Suppressor macrophage treated with lipopolysaccharide for 1 hour (primary cell): ENCODE measurements at places on chromosomes 16 and 17.

- no peak for DNase-seq
These were observed 19.9 kb upstream of the PHKG2 start for GRCh38 chr16:30728321-30728720.

DNA sequence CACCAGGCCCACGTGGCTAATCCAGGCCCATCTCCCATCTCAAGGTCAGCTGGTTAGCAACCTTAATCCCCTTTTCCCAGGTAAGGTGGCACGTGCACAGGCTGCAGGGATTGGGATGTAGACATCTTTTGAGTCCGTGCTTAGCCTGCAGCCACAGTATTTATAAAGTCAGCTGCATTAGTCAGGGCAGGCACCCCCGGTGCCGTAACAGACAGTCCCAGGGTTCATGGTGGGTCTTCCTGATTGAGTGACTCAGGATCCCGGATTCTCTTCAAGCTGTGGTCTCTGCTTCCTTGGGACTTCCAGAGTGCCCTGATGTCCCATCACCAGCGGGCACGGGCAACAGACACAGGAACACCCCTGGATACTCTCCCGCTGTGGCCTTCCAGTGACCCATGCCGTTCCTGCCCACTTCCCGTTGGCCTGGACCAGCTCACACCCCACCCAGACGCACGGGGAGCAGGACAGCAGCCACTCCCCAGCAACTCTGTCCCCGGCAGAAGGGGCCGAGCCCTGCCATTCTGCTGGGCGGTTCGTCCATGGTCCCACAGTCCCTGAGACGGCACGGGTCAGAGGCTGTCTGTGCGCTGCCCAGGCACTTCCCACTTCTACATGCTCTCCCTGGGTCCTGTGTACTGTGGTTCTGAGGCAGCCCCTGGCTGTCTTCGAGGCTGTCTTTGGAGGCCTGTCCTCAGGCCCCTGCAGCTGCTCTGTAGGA, 248.6 kb upstream of the GSE1 start:
- DNase-seq = no peak

GRCh38 chr16:66603537-66604375, 748 bp upstream of the CMTM3 start:
- no peak for DNase-seq

- DNase-seq = no peak
These were observed 21.5 kb upstream of the BRCA1 start for GRCh38 chr17:43146649-43147048.

DNA sequence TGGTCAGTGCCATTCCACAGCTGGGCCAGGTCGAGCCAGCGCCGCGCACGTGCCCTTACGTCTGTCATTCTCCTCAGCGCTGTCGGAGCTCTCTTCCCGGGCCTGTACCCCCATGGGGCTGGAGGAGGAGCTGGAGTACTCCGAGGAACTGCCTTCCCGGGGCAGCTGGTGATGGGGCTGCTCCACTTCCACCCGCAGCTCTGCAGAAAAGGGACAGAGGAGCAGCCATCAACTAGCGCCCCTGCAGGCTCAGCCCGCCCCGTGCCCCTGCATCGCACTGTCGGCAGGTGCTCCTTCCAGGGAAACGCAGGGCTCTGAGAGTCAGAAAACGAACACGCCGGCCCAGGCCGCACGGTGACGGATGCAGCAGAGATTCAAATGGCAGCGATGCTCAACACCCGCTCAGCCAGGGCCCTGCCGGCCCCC, 20.9 kb downstream of the MAP1LC3B start:
- DNase-seq = no peak

DNA sequence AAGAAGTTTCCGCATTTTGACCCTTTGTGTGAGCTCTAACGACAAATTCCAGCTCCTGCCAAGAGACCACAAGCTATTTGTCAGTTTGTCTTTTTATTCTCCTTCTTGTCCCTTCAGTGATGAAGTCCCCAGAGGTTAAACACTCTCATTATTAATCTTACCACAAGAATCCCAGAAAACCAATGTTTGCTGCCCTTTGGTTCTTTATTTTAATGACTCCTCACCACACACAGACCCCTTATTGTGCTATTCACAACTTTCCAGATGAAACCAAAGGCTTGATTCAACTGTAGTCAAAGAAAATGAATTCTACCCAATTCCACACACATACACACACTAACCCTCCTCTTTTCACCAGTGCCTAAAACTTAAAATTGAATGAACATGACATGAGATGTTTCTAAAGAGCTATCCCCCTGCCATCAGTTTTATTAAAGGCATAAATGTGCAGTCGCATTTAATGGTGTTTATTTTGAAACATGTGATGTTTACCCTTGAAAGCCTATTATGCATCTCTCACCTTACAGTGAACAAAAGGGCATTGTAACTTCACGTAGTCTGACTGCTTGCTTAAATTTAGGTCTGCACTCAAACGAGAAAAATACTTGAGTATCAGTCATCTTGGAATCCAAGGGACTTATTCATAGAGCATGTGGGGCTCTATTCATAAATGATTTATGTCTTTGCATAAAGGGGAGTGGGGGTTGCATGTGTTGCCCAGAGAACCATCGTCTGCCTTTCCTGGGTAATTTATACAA, 44.1 kb downstream of the PCTP start:
- no peak for DNase-seq

- no peak for DNase-seq
These were observed 28.2 kb upstream of the ZC3H18 start for GRCh38 chr16:88541831-88542616.

- DNase-seq = peak; percentile 79
These were observed 950 bp upstream of the MYO1C start for GRCh38 chr17:1493291-1493980.

DNA sequence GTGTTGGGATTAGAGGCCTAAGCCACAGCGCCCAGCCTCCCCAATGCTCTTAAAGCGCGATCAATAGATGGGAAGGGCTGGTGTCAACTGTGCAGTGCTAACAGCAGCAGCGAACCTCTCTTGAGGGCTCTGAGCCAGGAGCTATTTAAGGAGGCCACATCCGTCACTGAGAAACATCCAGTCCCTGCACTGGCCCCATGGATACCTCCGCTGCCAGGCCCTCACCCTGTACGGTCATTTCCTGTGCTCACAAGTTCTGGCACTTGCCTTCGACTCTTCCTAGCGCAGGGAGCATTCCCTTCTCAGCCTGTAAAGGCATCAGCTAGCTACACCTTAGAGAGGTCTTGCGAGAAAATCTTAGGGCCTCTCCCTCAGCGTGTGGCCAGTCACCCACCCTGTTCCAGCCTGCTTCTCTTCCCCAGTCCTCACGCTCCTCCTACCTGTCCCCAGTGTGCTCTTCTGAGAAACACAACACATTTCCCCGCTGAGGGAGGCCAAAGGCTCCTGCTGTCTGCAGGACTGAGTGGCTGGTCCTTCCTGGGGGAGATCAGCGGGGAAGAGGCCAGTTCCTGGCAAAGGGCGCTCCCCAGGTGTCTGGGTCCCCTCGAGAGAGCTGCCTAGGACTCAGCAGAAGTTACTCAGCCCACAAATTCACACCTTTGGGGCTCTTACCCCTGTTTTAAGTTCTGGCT, 28.6 kb downstream of the GTF3C1 start:
- no peak for DNase-seq

- peak; percentile 62 for DNase-seq
These were observed 7.6 kb downstream of the CCDC57 start for GRCh38 chr17:82204831-82205719.
